NCI-H2081 (cell line): ENCODE measurements at places on chromosomes 5 and 9.

DNA sequence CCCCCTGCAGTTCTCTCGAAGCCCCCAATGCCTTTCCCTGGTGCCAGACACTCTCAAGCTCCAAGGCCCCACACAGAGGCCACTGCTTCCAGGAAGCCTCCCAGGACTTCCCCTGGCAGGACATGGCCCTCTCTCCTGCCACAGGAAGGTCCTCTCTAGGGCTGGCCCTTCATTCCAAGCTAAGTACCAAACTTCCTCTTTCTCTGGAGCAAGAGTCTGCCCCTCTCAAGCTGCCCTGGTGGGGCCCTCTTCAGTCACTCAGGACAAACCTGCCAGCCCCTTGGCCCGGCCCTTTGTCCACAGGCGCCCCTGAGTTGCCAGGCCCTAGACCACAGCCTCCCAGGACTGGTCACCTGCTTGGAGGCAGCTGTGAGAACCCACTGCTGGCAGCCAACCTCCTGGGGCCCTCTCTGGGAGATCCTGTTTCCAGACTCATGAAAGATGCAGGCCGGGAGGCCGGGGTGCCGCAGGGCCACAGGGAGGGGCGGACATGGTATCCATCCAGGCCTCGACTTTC is 6.6 kb downstream of the NINJ1 start:
- no peak for DNase-seq

- DNase-seq, result no peak
These were observed 94.4 kb upstream of the ITGA1 start for GRCh38 chr5:52693280-52693679.

- DNase-seq, result no peak
These were observed 1.0 kb upstream of the ZCCHC7 start for GRCh38 chr9:37119360-37119759.

DNA sequence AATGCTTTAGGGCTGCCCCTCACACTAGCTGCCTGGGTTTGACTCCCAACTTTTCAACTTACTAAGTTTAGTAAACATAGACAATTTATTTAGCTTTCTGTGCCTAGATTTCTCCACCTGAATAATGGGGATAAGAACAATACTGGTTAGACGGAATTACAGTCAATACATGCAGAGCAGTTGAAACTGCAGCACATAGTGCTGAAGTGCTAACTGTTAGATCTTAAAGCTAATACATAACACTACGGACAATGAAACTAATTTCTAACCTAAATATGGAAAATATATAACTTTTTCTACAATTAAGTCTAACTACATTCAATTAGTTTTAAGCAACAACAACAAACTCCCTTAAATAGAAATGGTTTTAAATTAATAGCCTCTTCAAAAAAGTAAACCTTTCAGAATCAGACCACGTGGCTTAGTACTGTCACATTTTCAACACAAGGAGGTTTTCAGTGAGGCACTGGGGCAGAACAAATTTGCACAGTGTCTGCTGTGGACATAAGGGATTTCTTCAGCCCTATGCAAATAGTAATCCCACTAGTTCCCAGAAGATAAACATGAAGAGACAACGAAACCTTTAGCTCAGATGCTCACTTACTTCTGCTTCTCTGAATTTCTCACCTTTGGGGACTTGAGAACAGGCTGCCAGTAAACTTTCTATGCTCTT is 293.4 kb downstream of the EDIL3 start:
- DNase-seq, result no peak

DNA sequence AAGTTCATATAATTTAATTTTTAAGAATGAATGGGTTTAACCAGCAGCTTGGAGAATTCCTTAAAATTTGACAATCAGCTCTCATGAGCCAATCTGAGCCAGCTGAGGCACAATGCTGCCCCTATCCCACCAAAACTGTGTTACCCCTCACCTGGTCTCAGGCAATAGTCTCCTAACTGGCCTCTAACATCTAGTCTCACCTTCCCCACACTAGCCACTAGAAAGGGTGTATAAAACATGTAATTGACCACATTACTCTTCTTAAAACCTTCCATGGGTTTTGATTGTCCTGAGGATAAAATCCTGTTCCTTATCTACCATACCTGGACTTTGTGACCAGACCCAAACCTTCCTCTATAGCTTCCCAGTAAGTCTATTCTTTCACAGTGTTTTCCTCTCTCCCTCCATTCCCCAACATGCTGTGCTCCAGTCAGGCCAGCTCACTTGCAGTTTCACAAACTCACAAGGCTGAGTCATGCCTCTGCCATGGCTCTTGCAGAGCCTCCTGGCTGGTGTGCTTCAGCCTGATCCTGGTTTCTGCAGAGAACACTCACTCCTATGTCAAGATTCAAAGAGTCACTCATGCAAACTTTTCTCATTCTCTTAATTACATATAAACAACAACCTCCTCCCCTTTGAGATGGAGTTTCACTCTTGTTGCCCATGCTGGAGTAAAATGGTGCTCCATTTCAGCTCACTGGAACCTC is 16.0 kb upstream of the ZCCHC7 start:
- DNase-seq, result no peak

- DNase-seq, result no peak
These were observed 130.0 kb upstream of the CDKN2B start for GRCh38 chr9:22138956-22139660.

DNA sequence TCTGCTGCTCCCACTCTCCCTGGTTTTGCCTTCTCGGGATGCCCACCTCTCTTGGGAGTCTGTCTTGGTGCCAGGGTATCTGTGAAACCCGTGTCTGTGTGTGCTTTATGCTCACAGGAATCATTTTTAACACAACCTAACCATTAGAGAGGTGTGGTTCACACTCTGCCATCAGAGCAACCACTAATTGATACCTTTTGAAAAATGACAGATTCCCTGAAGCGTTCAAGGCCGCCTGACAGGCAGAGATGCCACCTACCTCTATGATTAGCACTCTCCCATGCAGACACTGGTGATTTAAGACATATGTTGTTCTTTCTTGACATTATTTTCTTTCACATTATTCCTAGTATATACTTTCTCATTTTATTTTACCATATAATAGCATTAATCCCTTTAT is 207.3 kb upstream of the SGCD start:
- DNase-seq, result peak; percentile 35

- peak; percentile 43 for DNase-seq
These were observed 693.8 kb downstream of the DNAH5 start for GRCh38 chr5:13250464-13251291.

- no peak for DNase-seq
These were observed 38.4 kb downstream of the SMC5 start for GRCh38 chr9:70297141-70297540.

GRCh38 chr5:146794326-146795029 is 84.1 kb downstream of the PPP2R2B start:
- DNase-seq, result no peak

DNA sequence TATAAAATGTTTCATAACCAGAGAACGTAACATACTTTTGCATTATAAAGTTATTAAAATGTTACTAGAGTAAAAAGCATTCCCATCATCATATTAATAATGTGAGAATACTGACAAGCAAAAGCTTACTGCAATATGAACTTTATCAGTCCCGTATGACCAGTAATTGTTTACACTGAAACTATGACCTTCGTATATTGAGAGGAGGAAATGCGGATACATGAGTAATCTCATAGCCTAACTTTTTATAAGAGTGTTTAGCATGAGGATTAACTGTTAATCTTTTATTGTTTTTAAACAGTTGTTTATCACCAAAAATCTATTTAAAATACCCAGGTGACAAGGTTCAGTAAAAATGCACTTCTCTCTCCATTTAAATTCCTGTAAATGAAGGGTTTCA is 272.4 kb downstream of the SLF1 start:
- DNase-seq, result no peak

DNA sequence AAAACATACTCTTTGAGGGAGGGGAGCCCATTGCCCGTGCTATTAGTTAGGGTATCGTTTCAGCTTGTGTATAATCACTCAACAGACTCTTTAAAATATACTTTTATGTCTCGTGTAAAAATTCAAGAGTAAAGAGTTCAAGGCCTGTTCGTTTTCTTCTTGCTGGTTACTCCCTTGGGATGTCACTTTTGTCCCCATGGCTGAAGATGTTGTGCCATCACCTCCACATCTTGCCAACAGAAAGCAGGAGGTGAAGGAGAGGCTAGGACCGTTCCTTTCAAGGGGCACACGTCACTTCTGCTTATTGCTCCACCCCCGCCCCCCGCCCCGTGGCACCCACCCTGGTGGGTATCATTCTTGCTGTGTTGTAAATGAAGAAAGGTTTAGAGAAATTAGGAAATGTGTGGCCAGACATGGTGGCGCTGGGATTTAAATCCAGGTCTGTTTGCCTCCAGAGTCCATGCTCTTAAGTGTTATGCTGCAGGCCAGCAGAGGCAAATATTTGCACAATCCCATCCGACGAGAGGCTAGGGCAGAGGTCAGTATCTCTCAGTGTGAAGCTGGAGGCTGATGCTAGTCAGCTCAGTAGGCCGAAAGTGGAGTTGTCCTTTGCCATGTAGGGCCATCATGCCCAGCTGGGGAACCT is 3.0 kb downstream of the MLANA start:
- no peak for DNase-seq

DNA sequence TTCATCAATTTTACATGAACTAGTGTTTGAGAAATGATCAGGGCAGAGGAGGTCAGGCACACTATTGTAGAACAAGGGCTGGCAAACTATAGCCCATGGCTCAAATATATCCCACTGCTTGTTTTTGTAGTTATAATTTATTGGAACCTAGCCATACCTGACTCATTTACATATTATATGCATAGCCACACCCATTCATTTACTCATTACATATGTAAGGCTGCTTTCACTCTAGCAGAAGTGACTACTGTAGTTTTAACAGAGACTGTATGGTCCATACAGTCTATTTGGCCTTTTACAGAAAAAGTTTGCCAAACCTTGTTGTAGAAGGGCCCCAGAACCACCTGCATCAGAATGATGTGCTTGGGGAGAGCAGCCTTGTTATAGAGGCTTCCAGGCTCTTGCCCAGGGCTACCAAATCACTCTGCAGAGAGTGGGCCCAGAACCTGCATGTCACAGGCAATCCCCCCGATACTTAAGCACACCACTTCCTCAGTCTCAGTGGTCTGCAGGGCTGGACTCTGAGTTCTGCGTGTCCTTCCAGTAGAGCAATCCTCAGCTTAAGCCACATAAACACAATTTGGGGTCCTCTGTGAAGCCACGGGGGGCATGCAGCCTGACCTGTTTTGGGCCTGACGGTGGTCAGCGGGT is 6.7 kb downstream of the ANKS6 start:
- no peak for DNase-seq

- no peak for DNase-seq
These were observed 246.3 kb upstream of the DAP start for GRCh38 chr5:11007269-11007870.

DNA sequence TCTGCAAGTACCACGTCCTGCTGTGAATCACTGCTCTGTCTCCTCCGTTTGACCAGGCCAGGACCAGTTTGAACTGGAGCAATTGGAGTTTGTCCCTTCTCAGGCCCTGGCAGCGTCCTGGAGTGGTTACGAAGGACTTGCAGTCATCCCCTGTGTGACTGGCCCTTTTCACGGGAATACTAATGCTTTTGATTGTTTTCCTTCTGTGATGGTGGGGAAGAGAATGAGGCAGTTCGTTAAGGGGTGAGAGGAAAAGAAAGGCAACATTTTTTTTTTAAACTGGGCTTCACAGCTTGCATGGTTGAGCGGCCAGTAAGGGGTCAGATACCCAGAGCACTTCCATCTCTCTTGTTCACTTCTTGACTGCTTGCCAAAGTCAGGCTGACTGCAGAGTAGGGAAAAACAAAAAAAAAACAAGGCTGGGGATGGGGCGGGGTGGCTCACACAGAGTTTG is 153.5 kb upstream of the STK32A start:
- DNase-seq, result no peak

DNA sequence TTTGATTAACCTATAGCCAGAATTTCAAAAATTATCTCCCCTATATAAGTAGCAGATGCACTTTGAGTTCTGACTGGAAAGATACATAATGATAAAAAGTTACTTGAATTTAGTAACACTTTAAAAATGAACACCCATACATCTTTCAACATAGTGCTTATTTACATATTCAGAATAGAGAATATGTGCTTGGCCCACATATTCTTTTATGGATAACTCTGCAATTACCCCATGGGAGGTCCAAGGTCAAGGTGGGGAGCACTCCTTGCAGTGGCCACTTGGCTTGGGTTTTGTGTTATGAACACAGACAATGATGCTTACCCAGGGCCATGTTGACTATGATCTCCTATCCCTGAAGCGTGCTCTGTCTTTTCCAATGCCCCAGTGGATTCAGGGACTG is 169.3 kb downstream of the CDC42SE2 start:
- DNase-seq, result no peak

GRCh38 chr5:74316064-74316603 is 324.4 kb downstream of the ENC1 start:
- no peak for DNase-seq

DNA sequence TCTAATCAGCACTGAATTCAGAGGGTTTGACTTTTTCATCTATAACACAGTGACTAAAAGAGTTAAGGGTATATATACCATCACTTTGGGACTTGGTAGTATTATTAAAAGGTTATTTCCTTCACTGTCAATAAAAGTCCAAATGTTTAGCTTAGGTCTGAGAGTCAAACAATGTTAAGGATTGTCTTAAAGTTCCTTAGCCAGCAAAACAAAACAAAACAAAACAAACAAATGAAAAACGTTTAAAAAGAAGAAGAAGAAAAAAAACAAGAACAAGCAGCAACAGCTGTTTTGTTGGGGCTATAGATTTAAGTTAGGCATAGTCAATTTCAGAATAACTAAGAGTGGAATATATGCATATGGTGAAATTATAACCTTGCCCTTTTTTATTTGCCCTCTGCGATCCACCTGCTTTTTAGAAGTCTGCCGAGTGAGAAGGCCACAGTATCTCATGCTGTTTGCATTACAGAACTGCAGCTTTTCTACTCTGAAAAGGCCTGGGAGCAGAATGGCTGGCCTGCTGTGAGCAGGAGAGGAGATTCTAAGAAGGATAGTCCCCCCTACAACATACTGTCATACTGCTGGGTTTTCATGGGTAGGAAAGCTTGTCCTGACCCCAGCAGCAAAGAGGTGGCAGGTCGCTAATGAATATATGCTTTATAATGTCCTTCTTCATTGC is 141.7 kb downstream of the NTRK2 start:
- no peak for DNase-seq

DNA sequence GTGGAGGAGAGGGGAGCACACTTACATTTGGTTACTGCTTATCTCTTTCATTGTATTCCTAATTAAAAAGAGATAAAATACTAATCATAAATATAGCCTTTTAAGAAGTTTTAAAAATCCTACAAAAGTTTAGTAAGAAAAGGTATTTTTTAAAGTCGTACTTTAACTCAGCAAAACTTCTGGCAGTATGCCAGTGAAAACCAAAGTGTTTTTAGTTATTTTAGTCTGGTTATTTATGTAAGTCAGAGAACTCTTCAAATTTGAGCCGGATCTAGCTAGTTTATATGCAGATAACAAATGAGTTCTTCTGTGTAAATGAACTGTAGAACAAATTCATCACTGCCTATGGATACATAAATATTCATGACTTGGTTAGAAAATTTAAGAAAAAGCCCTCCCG is 36.5 kb upstream of the ANKDD1B start:
- no peak for DNase-seq
